ENCODE measurements at places on chromosomes 2 and 18. TPM values are rescaled to one million over a fixed set of nuclear protein-coding genes. Genes with fewer than 3 reads are reported as not detected.

The SPHKAP gene
- total RNA-seq = not detected

The PER2 gene
- total RNA-seq = 2.9 TPM

The ATP8B1 gene
- total RNA-seq = 19.7 TPM

The LCT gene
- total RNA-seq = not detected

The MAP2 gene
- 3.4 TPM for total RNA-seq

The CNTNAP5 gene
- total RNA-seq = not detected

The GPR35 gene
- total RNA-seq = not detected

The RBM43 gene
- 2.6 TPM for total RNA-seq

The VWA3B gene
- total RNA-seq = not detected

The NAT8 gene
- not detected for total RNA-seq

The IGFBP5 gene
- total RNA-seq = 15.9 TPM

The CXXC1 gene
- total RNA-seq = 52.5 TPM

The MATN3 gene
- 0.49 TPM for total RNA-seq

The STARD6 gene
- not detected for total RNA-seq

The REG3G gene
- total RNA-seq = not detected

The CFAP221 gene
- not detected for total RNA-seq

The RFTN2 gene
- total RNA-seq = 0.72 TPM

The GBX2 gene
- not detected for total RNA-seq

The CTAGE1 gene
- not detected for total RNA-seq

The TMEM178A gene
- 5.7 TPM for total RNA-seq

The C2orf72 gene
- 2.1 TPM for total RNA-seq

The ARHGEF33 gene
- 0.32 TPM for total RNA-seq

The SETBP1 gene
- total RNA-seq = 1.4 TPM

The NIFK gene
- 43.7 TPM for total RNA-seq

The HOXD8 gene
- total RNA-seq = not detected

The CHST10 gene
- total RNA-seq = 8.1 TPM

The GPR17 gene
- not detected for total RNA-seq
